Fibroblast of the aortic adventitia (primary cell): ENCODE measurements at places on chromosomes 16 and 17. TPM values are rescaled to one million over a fixed set of nuclear protein-coding genes. Genes with fewer than 3 reads are reported as not detected.

DNA sequence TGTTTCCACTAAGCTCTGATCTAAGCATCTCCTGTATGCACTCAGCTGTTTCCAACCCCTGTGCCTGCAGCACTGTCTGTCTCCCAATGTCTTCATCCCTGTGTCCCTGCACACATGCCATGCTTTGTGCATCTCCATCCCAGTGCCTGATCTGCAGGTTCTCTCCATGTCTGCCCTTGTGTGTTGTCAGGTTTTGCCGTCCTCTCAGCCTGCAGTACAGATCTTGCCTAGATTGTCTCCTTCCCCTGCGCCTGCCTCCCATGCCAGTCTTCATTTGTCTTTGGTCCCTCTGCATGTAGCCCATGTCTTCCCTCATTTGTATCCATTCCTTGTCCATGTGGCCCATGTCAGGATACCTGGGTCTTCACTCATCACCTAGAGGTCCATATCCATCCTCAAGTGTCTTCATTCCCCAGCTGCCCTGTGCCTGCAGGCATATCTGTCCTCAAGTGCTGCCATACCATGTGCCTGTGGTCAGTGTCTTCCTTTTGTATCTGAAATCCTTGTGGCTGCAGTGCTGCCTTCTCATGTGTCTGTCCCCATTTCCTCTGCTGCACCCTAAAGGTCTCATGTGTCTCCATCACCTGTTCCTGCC lies 71.5 kb downstream of the TNFRSF13B start:
- no peak for DNase-seq

DNA sequence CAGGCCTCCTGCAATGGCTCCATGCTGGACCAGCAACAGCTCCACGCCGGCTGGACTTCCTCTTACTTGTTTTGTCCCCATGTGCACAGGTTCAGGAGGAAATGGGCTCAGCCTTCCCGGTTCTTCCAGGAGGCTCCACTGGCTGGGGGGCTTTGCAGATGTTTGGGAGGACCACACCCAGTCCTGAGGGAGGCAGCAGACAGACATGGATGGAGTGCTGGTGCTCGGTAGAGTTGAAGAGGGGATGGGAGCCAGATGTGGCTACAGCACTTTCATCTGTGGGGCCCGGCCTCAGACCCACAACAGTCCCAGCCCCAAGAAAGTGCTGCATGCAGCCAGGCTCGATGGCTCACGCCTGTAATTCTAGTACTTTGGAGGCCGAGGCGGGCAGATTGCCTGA lies 21.8 kb downstream of the NARF start:
- no peak for DNase-seq

GRCh38 chr17:78904371-78904770 lies 1.4 kb upstream of the CEP295NL start:
- DNase-seq = no peak

DNA sequence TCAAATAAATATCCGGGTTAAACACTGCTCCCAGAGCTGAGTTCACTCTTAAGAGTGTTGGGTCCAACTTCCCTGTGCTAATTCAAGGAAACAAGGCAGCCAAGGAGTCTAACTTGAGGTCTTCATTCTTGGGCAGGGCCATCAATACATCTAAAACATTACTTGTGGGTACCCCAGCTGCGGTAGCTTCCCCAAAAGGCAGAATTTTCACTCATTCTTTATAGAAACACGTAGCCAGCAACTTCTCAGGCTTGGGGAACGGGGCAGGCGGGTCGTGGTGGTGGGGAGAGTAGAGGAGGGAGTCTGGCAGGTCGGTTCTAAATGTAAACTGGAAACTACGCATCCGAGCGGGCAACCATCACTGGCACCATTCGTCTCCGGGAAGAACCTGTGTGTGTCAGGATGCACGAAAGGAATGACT lies 666 bp upstream of the METTL9 start:
- peak; percentile 14 for DNase-seq

DNA sequence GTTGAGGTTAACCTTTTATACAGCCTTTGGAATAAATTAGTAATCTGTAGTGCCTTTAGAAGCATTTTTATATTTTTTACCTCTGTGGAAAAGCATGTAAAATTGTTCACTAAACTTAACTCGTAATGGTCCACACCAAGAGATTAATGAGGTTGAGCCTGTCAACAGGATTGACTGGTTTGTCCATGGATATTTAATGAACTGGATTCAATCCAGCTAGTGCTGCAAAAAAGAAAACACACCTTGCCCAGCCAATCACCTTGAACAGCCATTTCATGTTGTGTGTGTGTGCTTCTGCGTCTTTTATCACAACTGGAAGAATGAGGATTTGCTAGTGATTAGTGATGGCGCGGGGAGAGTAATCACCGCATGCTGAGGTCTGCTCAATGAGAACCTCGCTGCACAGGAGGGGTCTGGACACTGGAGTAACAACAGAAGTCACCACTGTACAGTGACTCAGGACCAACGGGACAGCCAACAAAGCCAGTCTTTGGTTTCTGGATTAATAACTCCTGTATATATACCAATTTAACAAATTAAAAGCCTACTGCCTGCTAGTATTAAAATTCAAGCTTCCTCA lies 33.7 kb downstream of the LITAFD start:
- DNase-seq = no peak

DNA sequence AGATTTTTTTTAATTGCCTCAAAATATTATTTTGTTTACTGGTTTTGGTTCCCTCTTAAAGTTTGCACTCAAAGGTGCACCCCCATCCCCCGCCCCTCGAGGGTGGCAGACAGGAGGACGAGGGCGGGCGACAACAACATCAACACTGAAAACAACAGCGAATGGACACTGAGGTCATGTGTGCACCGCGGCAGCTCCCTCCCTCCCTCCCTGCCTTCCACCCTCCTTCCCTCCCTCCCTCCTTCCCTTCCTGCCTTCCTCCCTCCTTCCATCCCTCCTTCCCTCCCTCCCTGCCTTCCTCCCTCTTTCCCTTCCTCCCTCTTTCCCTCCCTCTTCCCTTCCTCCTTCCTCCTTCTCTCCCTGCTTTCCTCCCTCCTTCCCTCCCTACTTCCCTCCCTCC lies 1.5 kb upstream of the OSGIN1 start:
- DNase-seq = no peak

DNA sequence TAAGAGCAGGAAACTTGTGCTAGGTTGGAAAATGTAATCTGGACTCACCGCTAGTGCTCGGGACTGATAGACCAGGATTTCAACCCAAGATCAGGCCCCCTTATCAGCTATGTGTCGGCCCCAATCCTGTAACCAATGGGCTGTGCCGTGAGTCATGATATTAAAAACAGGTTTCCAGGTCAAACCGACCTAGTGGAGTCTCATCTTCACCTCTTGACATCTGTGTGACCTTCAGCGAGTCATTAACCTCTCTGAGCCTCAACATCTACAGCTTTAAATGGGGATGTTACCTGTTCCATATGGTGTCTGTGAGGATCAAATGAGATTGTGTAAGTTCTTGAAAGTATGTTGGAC lies 512 bp downstream of the PMM2 start:
- peak; percentile 44 for DNase-seq

DNA sequence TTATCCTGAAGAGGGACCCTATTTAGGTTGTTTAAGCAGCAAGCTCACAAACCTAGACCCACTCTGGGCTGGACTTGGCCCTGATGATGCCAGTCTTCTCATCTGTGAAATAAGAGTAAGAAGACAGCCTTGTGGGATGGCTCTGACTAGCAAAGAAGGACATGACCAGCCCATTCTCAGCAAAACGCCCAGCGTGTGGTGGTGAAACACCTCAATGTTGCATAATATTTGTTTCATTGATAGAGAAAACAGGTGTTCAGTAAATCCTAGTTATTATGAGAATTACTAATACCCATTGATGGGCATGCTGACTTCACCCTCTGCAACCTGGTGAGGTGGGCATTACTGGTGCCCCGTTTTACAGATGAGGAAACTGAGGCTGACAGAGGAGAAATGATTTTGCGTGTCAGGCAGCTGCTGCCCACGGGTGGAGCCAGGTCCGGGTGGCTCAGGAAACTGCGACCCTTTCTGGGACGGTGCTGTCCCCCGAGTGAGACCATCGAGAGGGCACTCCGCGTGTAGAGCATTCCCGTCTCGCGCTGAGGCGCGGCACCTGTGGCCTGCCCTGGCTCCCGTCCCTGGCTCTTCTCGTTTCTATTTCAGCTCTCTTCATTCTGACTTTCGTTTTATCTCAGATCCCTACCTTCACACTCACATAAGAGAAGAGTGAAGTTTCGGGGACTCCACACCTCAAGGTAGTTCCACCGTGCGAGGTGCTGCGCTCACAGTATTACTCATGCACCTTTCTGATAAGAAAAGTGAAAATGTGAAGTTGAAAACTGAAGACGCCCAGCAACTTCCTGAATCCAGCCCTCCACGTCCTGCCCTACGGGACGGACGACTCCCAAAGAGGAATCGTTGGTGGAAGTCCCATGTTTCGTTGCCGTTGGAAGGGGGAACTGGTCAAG lies 48.5 kb downstream of the IRF8 start:
- no peak for DNase-seq

ETV4 gene
- total RNA-seq = 0.41 and 6.1 TPM in 2 replicates

METRN gene
- total RNA-seq = 30.7 and 38.8 TPM in 2 replicates

BCAR1 gene
- 26.9 and 33.4 TPM in 2 replicates for total RNA-seq
